ENCODE measurements at places on chromosomes 5 and 9.

GRCh38 chr5:16866795-16867576 is 69.1 kb downstream of the MYO10 start:
- no peak for DNase-seq

GRCh38 chr9:89312222-89312571 is 1.2 kb downstream of the CKS2 start:
- no peak for DNase-seq

DNA sequence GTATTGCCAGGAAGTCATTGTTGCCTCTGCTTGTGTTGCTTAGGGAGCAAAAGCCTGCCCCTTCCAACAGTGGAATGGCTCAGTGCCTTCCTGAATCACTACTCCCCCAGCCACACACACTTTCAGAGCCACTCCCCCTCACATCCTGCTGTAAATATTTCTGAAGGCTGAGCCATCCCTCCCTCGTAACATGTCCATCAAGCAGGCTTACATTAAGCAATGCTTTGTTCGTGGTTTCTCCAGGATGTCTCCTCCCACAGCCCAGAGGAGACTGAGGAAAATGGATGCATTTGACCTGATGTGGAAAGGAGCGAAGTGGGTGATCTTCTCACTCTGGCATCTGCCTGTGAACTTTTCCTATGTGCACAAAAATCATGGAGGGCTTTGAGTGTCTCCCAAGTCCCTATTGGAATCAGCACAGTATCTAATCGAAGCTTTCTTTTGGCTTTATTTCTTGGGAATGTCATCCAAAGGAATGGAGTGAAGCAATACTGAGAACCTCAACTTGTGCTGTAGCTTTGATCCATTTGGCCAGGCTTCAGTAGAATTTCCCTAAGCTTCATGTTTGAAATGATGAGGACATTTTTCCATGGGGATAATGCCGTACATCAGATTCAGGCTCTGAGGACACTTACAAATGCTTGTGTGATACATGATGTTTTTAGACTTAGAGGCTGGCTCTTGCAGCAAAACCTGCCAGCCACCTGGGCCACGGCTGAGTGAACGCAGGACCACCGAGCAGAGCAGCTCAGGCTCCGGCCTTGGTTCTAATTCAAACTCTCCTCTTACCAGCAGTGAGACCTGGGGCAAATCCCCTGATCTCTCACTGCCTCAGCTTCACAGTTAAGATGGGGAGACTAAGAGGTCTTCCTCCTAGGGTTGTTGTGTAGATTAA is 389.1 kb downstream of the ENC1 start:
- no peak for DNase-seq

GRCh38 chr5:172350212-172351181 is 66.9 kb upstream of the UBTD2 start:
- DNase-seq, result no peak

DNA sequence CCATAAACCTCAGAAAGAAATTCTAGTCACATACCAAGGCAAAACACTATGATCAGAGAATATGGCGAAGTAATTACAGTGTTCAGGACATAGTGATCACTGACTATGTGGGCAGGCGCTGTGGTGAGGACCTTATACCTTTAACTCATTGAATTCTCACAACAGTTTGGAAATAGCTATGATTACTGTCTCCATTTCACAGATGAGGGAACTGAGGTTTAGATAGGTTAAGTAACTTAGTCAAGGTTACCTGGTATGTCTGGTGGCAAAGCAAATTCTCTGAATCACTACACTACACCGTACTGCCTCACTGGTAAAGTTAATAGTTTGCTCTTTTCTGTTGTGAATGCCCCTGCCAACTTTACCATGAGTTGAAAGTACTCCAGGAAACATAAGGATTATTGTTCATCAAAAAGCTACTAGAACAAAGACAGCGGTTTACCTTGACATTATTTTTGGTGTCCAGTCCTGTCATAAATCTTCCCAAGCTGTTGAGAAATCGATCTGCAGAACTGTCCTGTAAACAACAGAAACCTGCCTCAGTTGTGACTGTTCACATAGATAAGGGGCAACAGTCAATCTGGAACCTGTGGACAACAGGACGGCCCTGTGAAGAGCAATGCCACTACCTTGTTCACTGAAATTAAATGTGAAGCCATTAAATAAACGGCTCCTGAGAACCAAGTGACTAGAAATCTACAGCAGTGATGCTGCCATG is 36.3 kb downstream of the NIPSNAP3B start:
- no peak for DNase-seq

- no peak for DNase-seq
Observed at GRCh38 chr9:108445431-108446071, 410.2 kb downstream of the ACTL7B start.

- DNase-seq, result no peak
Observed at GRCh38 chr5:23996525-23996924, 489.1 kb downstream of the PRDM9 start.

DNA sequence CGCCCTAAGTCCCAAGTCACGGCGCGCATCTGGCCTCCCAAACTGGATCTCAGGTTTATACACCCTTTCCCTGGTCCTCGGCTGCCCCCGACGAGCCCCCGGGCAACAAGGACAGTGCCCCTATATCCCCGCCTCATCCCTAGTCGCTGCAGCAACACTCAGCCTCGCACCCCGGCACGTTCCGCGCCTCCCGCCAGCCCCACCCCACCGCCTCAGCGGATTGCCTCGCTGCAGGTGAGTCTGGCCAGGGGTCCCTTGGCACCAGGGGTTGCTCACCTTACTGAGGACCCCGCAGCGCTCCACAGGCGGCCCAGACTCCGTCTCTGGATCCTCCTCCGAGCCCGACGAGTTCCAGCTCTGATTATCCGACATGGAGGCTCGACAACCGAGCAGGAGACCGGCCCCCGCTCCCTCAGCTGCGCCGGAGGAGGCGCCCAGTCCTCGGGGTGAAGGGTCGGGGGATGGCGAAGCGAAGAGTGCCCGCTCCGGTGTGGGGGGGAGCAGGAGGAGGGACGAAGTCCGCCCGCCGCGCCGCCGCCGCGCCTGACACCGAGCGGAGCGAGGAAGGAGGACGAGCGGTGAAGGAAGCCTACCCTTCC is 494 bp downstream of the CERT1 start:
- DNase-seq, result no peak

DNA sequence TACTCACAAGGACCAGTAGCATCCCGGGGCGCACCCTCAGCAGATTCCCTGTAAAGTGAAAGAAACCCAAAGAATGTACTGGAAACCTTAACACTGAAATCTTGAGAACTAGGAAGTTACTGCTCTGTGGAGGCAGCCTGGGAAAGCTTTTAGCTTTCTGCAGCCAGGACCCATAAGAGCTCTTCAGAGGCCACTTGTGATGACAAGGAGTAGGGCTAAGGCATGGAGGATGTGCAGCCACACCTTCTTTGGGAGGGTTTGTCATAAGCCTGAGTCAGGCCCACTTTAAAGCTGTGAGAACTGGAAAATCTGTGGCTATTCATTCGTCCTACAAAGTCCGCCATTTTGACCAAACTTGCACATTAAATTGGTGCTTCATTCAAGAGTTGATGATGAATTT is 291.1 kb upstream of the TLE4 start:
- no peak for DNase-seq

DNA sequence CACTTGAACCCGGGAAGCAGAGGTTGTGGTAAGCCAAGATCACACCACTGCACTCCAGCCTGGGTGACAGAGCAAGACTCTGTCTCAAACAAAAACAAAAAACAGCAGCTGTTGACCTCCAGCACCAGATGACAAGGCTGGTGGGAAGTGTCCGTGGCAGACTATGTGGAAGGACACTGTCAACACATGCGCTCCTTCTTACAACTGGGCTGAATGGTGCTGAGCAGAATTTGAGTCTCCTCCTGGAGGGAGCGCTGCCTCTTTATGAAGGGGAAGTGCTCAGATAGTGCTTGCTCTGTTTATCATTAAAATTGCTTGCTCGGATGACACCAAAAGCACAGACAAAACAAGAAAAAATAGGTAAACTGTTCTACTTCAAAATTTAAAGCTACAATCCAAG is 9.2 kb upstream of the CFAP157 start:
- no peak for DNase-seq

GRCh38 chr5:88688156-88688983 is 194.6 kb downstream of the MEF2C start:
- no peak for DNase-seq

- DNase-seq, result no peak
Observed at GRCh38 chr5:159581502-159582249, 251.4 kb upstream of the IL12B start.

DNA sequence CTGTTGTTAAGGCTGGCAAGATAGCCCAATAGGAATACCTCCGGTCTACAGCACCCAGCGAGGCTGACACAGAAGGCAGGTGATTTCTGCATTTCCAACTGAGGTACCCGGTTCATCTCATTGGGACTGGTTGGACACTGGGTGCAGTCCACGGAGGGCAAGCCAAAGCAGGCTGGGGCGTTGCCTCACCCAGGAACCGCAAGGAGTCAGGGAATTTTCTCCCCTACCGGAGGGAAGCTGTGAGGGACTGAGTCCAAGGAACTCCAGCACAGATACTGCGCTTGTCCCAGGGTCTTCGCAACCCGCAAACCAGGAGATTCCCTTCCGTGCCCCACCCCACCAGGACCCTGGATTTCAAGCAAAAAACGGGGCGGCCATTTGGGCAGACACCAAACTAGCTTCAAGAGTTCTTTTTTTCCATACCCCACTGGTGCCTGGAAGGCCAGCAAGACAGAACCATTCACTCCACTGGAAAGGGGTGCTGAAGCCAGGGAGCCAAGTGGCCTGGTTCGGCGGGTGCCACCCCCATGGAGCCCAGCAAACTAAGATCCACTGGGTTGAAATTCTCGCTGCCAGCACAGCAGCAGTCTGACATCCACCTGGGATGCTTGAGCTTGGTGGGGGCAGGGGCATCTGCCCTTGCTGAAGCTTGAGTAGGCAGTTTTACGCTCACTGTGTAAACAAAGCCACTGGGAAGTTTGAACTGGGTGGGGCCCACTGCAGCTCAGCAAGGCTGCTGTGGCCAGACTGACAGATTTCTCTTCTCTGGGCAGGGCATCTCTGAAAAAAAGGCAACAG is 647.2 kb downstream of the BNC2 start:
- DNase-seq, result no peak

DNA sequence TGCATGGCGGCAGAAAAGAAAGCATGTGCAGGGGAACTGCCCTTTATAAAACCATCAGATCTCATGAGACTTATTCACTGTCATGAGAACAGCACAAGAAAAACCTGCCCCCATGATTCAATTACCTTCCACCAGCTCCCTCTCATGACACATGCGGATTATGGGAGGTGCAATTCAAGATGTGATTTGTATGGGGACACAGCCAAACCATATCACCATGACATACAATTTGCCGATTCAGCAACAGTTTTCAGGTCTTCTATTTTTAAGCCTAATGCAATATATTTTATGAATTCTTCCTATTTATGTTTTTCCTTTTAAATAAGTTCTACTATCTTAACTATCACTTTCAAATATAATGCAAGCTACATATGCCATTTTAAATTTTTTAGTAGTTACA is 90.8 kb upstream of the CCDC152 start:
- no peak for DNase-seq

DNA sequence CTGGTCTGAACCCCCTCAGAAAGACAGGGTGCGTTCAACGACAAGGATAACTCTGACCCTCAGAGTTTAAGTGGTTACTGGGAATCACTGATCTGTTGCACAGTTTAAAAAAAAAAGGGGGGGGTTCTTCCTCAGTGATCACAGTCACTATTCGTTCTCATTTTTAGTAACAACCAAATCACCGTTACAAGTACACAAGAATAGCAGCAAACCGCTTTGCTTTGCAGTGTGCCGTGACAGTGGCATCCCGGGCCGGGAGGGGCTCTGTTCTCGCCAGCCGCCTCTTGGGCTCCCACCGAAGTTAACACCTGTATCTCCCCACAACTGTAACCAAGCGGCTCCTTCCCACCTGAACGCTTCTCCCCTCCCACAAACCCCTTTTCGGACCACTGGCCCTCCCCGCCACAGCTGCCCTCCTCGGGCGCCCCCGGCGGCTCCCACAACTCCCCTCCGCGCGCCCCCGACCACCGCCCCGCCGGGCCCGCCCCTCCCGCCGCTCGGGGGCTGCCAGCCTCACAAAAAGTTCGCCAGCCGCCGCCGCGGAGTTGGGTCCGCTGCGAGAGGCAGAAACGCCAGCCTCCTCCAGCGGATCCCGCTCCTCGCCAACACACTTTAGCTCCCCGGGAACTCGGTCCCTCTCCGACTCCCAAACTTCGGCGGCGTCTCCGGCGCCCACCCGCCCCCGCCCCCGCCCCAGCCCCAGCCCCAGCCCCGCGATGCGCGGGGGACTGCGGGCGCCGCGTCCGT is 1.2 kb downstream of the SSBP2 start:
- no peak for DNase-seq

DNA sequence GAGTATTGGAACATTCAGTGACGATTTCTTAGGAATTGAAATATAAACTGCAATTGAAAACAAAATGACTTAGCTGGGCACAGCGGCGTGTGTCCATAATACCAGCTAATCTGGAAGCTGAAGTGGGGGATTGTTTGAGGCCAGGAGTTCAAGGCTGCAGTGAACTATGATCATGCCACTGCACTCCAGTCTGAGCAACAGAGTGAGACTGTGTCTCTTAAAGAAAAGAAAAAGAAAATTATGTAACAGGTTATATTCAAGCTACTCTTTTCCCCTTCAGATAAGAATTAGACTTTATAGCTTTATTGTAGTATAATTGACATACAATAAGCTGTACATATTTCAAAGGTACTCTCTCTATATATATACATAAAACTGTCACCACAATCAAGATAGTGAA is 6.4 kb downstream of the SLC26A2 start:
- DNase-seq, result no peak

GRCh38 chr5:135671052-135671705 is 92.4 kb upstream of the CXCL14 start:
- no peak for DNase-seq

DNA sequence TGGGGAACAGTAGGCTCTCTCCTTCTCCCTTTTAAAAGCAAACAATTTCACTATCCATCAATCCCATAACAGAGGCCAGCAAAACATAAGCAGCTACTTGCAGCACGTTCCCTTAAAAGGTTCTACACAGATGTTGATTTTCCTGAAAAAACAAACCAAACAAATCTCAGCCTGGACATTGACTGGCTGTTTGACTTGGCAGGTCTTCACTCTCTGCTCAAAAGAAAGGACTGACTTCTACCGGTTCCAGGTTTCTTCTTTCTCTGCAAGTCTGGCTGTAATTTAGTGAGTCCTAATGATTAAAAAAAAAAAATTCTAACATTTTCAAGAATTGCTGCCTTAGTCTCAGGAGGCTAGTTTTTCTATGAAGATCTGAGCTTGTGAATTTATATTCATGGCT is 203.1 kb upstream of the EFNA5 start:
- no peak for DNase-seq

- no peak for DNase-seq
Observed at GRCh38 chr5:140556438-140556837, 835 bp downstream of the SRA1 start.

DNA sequence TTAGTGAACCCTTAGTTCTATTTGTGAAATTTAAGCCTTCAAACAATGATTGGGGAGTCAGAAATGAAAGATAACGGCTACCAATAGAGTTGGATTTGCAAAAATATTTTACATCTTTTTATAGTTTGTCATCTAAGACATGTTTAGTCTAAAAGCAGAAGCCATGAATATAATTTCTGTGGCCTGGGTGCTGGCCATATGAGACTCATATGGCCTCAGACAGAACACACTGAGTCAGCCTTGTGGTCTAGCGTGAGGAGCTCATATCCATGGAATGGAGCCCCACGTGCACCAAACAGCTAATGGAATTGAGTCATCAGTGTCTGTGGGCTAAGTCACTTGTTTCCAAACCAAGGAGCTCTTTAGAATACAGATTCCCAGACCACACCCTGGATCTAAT is 240.7 kb upstream of the NREP start:
- no peak for DNase-seq

- no peak for DNase-seq
Observed at GRCh38 chr9:19650312-19650711, 138.5 kb downstream of the SLC24A2 start.
